Heart right ventricle (tissue), 16 donors: ENCODE measurements at places on chromosomes 11 and 22. TPM values are rescaled to one million over a fixed set of nuclear protein-coding genes. Genes with fewer than 3 reads are reported as not detected.

Gene TPBGL
- total RNA-seq: 0.23 TPM

- DNase-seq: no peak
Measured at GRCh38 chr11:11661326-11662040, 39.7 kb upstream of the GALNT18 start.

Gene LRFN4
- total RNA-seq: 20.7 TPM

- DNase-seq: no peak
Measured at GRCh38 chr22:35312198-35313059, 12.7 kb downstream of the TOM1 start.

GRCh38 chr22:19766240-19766510 lies 5.6 kb downstream of the TBX1 start:
- no peak for DNase-seq

Gene OSM
- 2.8 TPM for total RNA-seq

DNA sequence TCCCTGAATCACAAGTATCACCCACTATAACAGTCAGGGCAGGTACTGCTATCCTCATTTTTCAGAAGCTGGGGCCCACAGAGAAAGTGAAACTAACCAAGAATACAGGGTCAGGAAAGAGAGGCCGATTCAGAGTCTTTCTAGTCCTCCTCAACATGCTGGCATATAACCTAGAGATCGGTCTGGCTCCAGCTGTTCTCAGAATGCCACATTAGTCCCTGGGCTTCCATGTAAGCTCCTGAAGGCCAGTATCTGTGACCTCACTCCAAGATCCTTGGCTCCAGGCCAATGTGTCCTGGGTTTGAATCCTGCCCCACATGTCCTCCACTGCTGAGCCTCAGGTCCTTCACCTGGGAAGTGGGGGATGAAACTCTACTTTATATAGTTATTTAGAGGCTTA lies 50.4 kb downstream of the TENM4 start:
- no peak for DNase-seq

Gene MYBPC3
- 2,957 TPM for total RNA-seq

Gene RNF215
- 4.8 TPM for total RNA-seq

Gene IGLL5
- total RNA-seq: not detected

DNA sequence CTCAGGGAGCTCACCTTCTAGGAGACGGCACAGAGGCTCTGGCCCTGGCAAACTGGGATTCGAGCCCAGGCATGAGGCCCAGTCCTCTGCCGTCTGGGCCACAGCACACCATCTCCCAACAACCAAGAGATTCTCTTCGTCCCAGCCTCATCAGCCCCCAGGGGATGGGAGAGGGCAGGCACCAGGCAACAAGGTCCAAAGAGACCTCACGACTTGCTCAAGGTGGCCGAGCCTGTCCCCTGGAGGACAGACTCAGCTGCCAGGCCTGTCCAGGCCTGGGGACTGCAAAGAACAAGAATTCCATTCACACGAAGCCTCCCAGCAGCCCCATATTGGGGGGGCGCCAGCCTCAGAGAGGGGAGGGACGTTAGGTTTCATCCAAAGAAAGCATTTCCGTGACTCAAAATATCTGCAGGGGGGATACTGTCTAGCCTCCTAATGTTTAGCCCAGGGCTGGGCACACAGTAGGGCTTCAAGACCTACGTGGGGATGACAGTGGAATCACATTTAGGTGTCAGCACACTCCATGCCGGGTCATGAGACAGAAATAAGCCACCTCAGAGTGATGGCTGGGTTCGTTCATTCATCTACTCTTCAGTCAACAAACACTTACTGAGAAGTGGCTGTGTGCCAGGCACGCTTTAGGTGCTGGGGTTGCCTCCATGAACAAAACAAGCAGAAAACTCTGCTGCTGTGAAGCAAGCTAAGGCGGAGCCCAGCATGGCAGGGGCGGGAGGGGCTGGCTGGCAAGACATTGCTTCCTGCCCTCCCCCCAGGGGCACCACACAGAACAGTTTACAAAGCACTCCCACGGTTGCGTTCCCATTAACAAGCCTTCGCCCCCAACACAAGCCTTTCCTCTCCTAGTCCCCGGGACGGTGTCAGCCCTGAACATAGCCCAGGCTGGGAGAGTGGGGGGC lies 1.2 kb downstream of the CARNS1 start:
- DNase-seq: no peak

Gene SCUBE2
- total RNA-seq: 1.1 TPM

DNA sequence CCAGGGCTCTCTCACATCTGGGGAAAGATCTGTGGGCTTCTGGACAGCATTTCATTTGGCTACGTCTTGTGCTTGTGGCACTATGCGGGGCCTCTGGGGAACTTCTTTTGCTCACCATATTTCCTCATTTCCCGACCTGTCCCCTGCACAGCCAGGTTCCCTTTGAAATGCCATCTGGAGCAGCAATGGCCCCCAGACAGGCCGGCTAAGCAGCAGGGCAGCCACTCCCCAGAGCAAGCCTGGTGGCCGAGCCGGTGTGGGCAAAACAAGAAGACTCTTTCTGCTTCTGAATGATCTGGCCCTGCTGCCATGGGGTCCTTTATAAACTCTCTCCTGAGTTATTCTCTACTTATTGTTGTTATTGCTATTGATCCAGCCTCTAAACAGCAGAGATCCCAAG lies 190.7 kb upstream of the NECTIN1 start:
- no peak for DNase-seq

DNA sequence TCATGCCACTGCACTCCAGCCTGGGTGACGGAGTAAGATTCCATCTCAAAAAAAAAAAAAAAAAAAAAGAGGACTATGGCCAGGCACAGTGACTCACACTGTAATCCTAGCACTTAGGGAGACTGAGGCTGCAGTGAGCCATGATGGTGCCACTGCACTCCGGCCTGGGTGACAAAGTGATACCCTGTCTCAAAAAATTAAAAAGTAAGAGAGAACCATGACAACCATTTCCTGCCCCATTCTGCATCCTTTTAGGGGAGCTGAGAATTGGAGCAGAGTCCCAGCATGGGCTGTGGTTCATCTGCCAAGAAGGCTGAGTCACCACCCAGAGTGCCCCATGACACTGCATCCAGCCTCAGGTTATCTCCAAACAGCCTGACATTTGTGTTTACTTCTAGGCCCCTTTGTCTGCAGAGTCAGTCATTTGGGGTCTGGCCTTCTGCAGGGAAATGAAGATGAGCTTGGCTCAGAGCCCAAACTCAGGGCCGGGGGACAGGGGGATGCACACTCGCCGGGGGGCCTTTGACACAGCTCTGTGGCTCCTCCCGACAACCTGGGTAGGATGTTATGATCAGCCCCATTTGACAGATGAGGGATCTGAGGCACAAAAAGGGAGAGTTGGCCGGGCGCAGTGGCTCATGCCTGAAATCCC lies 4.7 kb downstream of the CSDC2 start:
- DNase-seq: no peak

DNA sequence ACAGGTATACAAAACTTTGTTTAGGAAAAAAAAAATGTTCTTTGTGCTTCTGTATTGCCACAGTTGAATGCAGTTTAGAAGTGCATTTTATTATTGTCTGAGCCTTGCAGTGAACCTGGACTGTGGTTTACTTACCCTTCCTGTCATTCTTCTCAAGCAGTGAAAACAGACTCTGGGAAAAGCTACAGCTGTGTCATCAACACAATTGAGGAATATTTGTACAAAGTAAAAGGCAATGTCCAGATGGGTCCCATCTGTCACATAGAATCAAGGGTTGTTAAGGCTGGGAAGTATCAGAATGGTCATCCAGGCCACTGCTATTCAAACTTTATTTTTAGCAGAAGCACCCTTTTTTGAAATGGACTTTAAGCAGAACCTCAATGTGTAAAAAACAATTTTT lies 73.3 kb downstream of the TRIM44 start:
- DNase-seq: no peak

Gene MRGPRX4
- total RNA-seq: not detected

GRCh38 chr11:1456176-1456575 lies 30.4 kb downstream of the MOB2 start:
- no peak for DNase-seq

Gene CENPM
- total RNA-seq: 0.85 TPM

- DNase-seq: no peak
Measured at GRCh38 chr11:16382638-16383380, 26.5 kb upstream of the SOX6 start.

- DNase-seq: no peak
Measured at GRCh38 chr11:65102142-65103095, 6.4 kb downstream of the VPS51 start.

DNA sequence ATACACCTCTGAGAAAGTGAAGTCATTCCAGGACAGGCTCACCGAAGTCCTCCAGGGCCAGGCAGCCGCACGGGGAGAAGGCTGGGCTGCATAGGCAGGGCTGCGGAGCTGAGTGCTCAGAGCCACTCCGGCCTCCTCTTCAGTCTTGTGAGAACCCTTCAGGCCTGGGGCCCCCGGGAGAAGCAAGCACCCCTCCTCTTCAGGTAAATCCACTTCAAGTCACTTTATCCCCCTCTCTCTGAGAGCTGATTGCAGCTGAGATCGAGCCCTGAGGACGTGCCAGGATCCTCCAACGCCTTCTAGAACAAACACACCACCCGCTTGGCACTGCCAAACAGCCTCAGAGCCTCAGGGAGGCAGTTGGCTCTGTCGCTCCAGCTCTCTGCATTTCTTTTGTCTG lies 1526.3 kb downstream of the BRD1 start:
- DNase-seq: no peak

- no peak for DNase-seq
Measured at GRCh38 chr11:3920148-3920852, 64.8 kb downstream of the STIM1 start.

DNA sequence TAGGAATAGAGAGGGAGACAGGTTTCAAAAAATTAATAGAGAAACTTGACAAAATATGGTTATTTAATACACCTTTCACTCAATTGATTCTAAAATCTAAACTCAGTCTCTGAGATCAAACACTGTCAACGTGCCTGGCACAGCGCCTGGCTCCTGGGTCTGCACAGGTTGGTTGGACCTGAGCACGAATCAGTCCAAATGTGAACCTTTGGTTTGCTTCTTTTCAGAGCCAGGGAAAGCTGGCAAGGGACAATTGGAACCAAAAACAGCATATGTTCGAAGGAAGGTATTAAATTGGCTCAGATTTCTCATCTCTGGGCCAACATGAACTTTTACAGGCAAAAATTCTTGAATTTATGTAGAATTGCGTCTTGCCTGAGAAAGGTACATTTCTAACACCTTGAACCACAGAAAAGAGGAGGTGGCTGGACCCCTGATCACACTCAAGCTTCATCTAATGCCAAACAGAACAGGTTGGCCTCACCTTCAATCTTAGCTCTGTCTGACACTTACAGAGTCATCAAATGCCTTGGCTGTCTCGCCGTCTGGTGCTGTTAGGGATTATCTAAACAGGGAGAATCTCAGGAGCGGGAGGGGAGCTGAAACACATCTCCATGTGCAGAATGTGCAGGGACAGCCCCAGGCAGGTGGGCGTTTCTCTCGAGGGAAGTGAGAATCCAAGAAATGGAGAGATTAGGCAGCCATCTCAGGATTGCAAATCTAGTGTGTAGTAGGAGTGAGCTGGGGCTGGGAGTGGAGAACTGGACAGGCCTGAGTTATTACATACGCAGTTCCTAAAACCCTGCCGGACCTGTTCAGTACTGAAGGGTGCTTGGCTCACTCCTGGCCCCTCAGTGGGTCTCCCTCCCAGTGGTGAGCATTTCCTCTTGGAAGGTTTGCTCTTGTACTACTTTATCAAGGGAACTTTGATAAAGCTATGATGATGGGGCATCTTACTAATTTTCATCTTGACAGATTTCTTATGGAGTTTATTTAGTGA lies 442.2 kb upstream of the B3GAT1 start:
- DNase-seq: no peak

DNA sequence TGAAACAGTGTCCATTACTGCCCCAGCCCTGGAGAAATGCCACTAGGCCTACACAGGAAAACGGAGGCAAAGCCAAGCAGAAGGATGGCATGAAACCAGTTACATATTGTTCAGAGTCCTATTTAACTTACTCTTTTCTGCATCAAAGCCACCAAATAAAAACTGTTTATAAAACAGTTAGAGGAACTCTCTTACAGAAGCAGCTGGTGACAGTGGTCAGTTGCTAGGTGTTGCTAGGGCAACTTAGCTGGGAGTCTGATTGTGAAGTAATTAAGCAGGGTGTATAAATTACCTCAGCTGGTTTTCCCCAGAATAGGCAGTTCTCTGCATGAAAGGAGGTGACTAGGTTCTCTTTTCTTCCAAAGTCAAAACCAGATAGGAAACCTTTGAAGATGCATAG lies 115.6 kb upstream of the ZBED5 start:
- DNase-seq: no peak

GRCh38 chr11:44610186-44610955 lies 44.9 kb downstream of the CD82 start:
- DNase-seq: no peak

Gene PAK1
- 6.5 TPM for total RNA-seq

DNA sequence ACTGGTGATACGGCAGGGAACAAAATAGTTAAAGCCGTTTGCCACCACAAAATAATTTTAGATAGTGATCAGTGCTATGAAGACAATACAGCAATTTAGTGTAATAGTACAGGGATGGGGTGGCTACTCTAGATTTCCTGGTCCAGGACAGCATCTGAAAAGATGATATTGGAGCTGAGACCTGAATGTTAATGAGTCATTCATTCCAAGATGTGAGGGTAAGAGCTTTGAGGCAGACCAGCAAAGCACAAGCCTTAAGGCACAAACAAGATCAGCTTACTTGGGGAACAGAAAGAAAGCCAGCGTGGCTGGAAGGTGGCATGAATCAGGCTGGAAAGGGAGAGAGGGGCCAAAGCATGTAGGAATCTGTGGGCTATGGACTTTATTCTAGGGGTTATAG lies 132.3 kb downstream of the TRIM44 start:
- DNase-seq: no peak

- no peak for DNase-seq
Measured at GRCh38 chr11:1913271-1914060, 6.0 kb upstream of the TNNT3 start.

DNA sequence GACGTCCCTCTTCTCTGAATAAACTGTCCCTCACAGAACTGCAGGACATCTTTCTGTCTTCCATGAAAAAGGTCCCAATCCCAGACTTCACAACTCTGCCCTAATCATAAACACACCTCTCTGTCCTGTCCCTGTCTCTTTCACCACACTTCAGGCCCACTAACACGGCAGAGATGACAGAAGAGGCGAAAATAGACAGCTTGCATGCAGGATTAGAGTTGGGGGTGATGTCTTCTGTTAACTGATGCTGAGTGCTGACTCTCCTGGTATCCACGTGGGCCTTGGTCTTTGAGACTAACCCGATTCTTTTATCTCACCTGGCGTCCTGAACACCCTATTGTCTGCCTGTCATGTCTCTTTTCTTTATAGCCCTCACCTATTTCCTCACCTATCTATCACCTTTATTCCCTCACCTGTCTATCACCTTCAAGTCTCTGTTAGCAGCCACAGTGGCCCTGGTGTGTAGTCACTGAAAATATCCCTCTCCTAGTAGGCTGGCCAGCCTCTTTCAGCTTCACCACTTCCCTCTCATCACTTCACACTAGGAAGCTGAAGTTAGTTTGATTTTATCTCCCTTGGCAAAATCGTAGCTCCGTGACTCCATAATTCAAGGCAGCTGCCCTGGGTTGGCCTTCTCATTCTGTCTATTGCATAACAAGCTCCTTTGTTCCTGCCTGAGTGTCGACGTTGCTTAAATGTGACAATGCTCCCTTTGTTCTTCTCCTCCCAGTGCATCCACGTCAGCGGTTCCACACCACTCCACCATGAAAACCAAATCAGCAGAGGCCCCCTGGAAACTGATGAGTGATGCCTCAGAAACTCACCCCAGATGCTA lies 30.6 kb upstream of the DRD2 start:
- DNase-seq: no peak

Gene THRSP
- total RNA-seq: 2.4 TPM

Gene LBHD1
- 3.1 TPM for total RNA-seq
